ENCODE measurements at places on chromosomes 3 and 15. TPM values are rescaled to one million over a fixed set of nuclear protein-coding genes. Genes with fewer than 3 reads are reported as not detected.

DNA sequence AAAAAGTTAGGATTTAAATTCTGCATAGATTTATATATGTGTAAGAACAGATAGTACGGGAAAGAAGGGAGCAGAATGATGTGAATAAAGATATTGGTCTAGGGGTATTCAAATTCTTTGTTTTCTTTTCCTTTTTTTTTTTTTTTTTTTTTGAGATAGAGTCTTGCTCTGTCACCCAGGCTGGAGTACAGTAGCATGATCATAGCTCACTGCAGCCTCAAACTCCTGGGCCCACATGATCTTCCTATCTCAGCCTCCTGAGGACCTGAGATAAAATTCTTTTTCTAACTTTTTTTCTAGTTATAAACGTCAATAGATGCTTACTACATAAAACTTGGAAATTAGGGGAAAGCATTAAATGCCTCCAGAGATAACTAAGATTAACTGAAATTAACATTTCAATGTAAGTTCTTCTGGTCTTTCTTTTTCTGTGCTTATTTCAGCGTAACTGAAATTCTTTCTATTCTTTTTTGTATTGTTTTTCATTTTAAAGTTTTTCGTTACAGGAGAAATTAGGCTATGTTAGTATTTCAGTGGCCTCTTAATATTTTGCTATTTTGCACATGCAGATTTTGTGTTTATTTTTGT lies 29.2 kb downstream of the UBE2Q2 start:
- no peak for DNase-seq

- no peak for DNase-seq
Measured at GRCh38 chr3:116291141-116291540, 154.1 kb downstream of the LSAMP start.

- DNase-seq, result no peak
Measured at GRCh38 chr3:51945031-51945840, 3.1 kb downstream of the PARP3 start.

Gene NR1I2
- not detected for total RNA-seq
